ENCODE measurements at places on chromosomes 7 and 10.

- no peak for DNase-seq
Measured at GRCh38 chr7:139750459-139751095, 27.2 kb downstream of the HIPK2 start.

DNA sequence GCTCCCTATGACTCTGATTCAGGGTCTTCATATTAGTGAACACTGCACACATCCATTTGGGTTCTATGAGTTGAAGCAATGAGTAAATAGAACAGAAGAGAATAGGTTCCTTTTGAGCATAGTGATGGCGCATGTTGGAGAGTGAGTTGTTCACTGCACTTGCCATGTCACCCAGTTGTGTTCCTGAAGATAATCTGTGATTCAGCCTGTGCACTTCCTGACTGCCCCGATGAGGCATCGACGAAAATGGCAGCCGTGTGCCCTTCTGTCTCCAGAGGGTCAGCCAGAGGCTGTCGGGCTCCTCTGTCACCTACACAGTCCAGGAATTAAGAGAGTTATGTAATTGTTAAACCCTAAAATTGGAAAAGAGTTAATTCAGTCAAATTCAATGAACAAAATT lies 94.7 kb downstream of the GALNT11 start:
- no peak for DNase-seq

- DNase-seq: no peak
Measured at GRCh38 chr7:20352573-20353306, 22.0 kb downstream of the ITGB8 start.

GRCh38 chr7:112898432-112899290 lies 108.5 kb upstream of the TMEM168 start:
- DNase-seq: peak; percentile 24
